ENCODE measurements at places on chromosomes 6 and 20. TPM values are rescaled to one million over a fixed set of nuclear protein-coding genes. Genes with fewer than 3 reads are reported as not detected.

Gene SIGLEC1
- total RNA-seq = 0.10 TPM

Gene KHDC1L
- not detected for total RNA-seq

Gene HLA-DPA1
- total RNA-seq = 62.0 TPM

Gene ASIP
- total RNA-seq = not detected

Gene BMP6
- total RNA-seq = 0.45 TPM

Gene BFSP1
- total RNA-seq = 1.0 TPM

Gene XKR7
- total RNA-seq = not detected

Gene LINC00237
- total RNA-seq = not detected

Gene SLC24A3
- 0.37 TPM for total RNA-seq

Gene BPIFB4
- total RNA-seq = not detected

- no peaks in the 10 kb centered on the region for H3K36me3 ChIP-seq
- H3K27me3 ChIP-seq = peaks cover 32% of the 10 kb centered on the region
- H3K4me1 ChIP-seq = no peaks in the 10 kb centered on the region
- DNase-seq = no peak
Measured at GRCh38 chr6:24574809-24575208, 71.2 kb downstream of the KIAA0319 start.

DNA sequence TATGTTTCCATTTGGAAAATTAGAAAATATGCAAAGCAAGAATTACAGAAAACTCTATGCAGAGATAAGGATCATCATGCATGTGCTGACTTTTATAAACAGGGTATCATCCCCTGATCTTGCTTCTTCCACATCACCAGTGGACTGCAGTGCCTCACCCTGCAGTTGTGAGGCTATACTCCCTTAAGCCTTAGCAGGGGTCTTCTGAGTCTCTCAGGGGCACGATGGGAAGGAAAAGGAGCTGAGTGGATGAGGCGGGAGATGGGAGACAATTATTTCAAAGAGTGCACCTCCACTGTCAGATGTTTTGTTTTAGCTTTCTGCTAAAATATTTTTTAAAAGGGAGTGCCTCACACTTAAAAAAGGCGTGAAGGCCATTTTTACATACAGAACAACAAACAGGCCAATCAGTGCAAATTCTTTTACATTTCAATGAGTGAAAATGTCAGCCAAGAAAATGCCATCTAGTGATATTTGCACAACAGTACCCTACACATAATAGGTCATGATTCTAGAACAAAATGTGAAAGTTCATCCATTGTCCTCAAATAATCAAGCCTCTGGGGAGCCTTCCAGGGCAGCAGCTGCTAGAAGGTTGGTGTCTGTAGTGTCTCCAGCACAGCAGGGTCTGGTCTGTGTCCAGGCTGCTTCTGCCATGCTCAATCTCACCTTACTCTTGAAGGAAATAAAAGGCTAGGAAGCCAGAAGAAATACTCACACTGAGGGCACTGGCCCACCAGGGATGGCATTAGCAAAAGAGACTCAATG, 13.2 kb upstream of the SERPINB9 start:
- H3K36me3 ChIP-seq = peaks cover 2% of the 10 kb centered on the region
- DNase-seq = no peak
- peaks cover 11% of the 10 kb centered on the region for H3K27me3 ChIP-seq
- H3K27ac ChIP-seq = no peak overlapping the region
- H3K4me3 ChIP-seq = no peak overlapping the region

GRCh38 chr6:6002848-6003620, 3.7 kb downstream of the NRN1 start:
- H3K27me3 ChIP-seq = peaks cover 87% of the 10 kb centered on the region
- peak overlapping the region; percentile 67 for H3K4me3 ChIP-seq
- H3K4me1 ChIP-seq = peaks cover 41% of the 10 kb centered on the region
- peaks cover 11% of the 10 kb centered on the region for H3K36me3 ChIP-seq
- H3K27ac ChIP-seq = peak overlapping the region; percentile 83

DNA sequence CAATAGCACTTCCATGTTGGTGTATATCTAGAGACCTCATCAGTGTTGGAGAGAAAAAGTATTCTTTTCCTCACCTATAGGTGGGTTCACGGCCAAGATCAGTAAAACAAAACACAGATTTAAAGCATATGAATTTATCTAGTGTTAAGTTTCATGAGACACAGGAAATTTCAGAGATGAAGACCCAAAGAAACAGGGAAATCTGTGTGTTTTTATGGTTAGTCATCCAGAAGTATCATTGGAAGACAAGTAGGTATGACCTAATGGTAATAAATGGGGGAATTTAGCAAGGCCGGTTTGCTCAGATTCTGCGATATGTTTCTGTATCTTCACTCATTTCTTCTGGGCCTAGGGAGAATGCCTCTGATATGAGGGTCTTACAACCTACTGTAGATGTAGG, 419.6 kb upstream of the MARCKS start:
- no peak overlapping the region for H3K27ac ChIP-seq
- no peaks in the 10 kb centered on the region for H3K36me3 ChIP-seq
- no peaks in the 10 kb centered on the region for H3K4me1 ChIP-seq

- peaks cover 12% of the 10 kb centered on the region for H3K36me3 ChIP-seq
- H3K27ac ChIP-seq = peak overlapping the region; percentile 42
- no peaks in the 10 kb centered on the region for H3K27me3 ChIP-seq
- peaks cover 10% of the 10 kb centered on the region for H3K4me1 ChIP-seq
- DNase-seq = no peak
Measured at GRCh38 chr6:118830691-118831090, 63.3 kb upstream of the ASF1A start.

DNA sequence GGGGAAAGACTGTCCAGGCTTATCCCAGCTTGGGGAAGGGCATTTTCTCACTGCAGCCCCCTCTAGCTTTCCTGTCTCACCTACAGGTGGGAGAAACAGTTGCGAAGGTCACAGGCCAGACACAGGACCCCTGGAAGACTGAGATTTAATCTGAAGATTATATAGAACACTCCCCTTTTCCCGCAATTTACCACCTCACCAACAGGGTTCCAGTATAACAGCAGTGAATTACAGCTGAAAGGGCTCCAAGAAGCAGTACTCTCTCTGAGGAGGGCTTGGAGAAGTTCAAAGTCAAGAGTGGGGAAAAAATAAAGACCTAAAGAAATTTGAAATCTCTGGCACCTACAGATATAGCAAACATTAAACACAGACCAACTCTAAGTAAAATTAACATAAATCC, 111.9 kb downstream of the ANKRD60 start:
- H3K4me1 ChIP-seq = no peaks in the 10 kb centered on the region
- H3K27ac ChIP-seq = no peak overlapping the region
- H3K27me3 ChIP-seq = peaks cover 22% of the 10 kb centered on the region
- H3K36me3 ChIP-seq = peaks cover 2% of the 10 kb centered on the region
- DNase-seq = no peak
- no peak overlapping the region for H3K4me3 ChIP-seq

DNA sequence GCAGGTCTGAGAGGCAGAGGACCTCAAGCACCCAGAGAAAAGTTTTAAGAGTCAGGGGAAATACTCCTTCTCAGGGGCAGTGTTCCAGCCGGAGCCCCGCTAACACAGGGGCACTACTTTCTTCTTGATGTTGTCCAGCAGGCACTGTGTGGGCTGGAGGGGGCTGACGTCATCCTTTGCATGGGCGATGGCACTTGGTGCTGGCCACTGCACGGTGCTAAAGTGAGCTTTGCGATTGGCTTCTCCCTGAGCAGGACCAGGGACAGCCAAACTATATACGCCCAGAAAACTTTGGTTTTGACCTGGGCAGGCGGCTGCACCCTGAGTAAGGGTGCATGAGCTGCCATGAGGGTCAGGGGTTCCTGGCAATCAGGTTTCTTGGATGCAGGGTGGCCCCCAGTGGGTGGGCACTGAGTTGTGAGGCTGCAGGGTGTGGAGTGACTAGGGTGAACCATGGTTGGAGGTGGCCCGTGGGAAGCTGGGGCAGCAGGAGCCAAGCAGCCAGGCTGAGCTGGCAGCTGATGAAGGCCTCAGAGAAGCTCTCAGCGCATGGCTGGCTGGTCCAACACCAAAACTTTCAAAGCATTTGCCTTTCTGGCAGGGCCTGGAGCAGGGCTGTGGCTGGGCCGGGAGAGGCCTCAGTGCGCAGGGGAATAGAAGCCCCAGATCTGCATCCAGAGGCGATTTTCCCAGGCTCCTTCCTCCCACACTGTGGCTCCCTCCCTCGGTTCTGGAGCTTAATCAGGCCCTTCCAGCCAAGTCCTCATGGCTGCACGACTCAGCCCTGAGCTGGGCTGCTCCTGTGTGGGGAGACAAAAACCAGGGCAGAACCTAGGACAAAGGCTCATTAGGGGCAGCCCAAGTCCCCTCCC, 18.3 kb downstream of the MRPS18A start:
- H3K27me3 ChIP-seq = no peaks in the 10 kb centered on the region
- peak overlapping the region; percentile 49 for H3K27ac ChIP-seq
- no peaks in the 10 kb centered on the region for H3K36me3 ChIP-seq
- no peak for DNase-seq
- H3K4me1 ChIP-seq = peaks cover 18% of the 10 kb centered on the region

- no peak overlapping the region for H3K4me3 ChIP-seq
- no peak for DNase-seq
- H3K36me3 ChIP-seq = no peaks in the 10 kb centered on the region
- no peaks in the 10 kb centered on the region for H3K27me3 ChIP-seq
Measured at GRCh38 chr6:143346004-143346403, 104.5 kb downstream of the ADAT2 start.

DNA sequence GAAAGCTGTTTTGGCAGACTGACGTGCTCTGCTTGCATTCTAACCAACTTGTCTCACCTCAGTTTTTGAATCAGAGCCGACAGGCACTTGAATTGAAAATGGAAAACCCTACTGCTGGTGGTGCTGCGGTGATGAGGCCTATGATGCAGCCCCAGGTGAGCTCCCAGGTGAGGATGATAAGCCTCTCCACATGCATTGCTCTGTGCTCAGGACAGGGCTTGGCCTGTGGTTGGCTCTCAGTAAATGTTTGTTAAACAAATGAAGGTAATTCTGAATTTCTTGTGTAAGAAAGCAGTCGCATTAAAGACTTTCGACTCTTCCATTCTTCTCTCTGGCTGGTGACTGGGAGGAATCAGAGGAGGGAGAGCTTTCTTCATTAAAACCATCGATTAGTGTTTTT, 136.3 kb downstream of the SULF2 start:
- no peak overlapping the region for H3K27ac ChIP-seq
- H3K4me3 ChIP-seq = no peak overlapping the region
- H3K27me3 ChIP-seq = no peaks in the 10 kb centered on the region
- H3K36me3 ChIP-seq = peaks cover 13% of the 10 kb centered on the region
- H3K4me1 ChIP-seq = peaks cover 9% of the 10 kb centered on the region

DNA sequence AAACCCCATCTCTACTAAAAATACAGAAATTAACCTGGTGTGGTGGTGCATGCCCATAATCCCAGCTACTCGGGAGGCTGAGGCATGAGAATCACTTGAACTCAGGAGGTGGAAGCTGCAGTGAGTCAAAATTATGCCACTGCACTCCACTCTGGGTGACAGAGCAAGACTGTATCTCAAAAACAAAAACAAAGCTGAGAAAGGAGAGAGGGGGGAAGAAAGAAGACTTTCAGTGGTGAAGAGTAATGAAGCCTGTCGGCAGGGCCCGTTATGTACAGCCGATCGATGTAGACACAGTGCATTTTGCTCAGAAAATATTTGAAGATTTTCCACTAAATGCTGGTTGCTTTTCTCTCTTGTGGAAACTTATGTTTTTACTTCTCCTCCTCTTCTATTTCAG, 13.8 kb downstream of the VAPB start:
- no peak for DNase-seq
- no peaks in the 10 kb centered on the region for H3K36me3 ChIP-seq
- H3K4me3 ChIP-seq = no peak overlapping the region
- H3K4me1 ChIP-seq = peaks cover 29% of the 10 kb centered on the region
- H3K27ac ChIP-seq = no peak overlapping the region

- no peak overlapping the region for H3K4me3 ChIP-seq
- no peaks in the 10 kb centered on the region for H3K27me3 ChIP-seq
- H3K4me1 ChIP-seq = no peaks in the 10 kb centered on the region
- H3K36me3 ChIP-seq = no peaks in the 10 kb centered on the region
Measured at GRCh38 chr6:154580397-154581135, 70.1 kb upstream of the CNKSR3 start.

GRCh38 chr6:107061125-107062020, 33.4 kb downstream of the MTRES1 start:
- H3K27me3 ChIP-seq = no peaks in the 10 kb centered on the region
- peak overlapping the region; percentile 85 for H3K27ac ChIP-seq
- peak overlapping the region; percentile 75 for H3K4me3 ChIP-seq
- DNase-seq = no peak
- H3K36me3 ChIP-seq = no peaks in the 10 kb centered on the region
- peaks cover 21% of the 10 kb centered on the region for H3K4me1 ChIP-seq

- H3K36me3 ChIP-seq = no peaks in the 10 kb centered on the region
- peak; percentile 40 for DNase-seq
- H3K27ac ChIP-seq = no peak overlapping the region
- peaks cover 8% of the 10 kb centered on the region for H3K4me1 ChIP-seq
- no peaks in the 10 kb centered on the region for H3K27me3 ChIP-seq
Measured at GRCh38 chr20:32674362-32674789, 635 bp upstream of the C20orf203 start.

GRCh38 chr6:98142839-98143238, 691.5 kb upstream of the POU3F2 start:
- no peaks in the 10 kb centered on the region for H3K36me3 ChIP-seq
- H3K4me3 ChIP-seq = no peak overlapping the region

- H3K4me1 ChIP-seq = peaks cover 28% of the 10 kb centered on the region
- H3K27ac ChIP-seq = peak overlapping the region; percentile 12
- DNase-seq = no peak
- no peaks in the 10 kb centered on the region for H3K36me3 ChIP-seq
- peaks cover 7% of the 10 kb centered on the region for H3K27me3 ChIP-seq
Measured at GRCh38 chr20:53146201-53146891, 174.2 kb downstream of the TSHZ2 start.

- H3K36me3 ChIP-seq = peaks cover 8% of the 10 kb centered on the region
- H3K4me1 ChIP-seq = peaks cover 2% of the 10 kb centered on the region
- H3K27ac ChIP-seq = peak overlapping the region; percentile 47
- H3K4me3 ChIP-seq = no peak overlapping the region
- DNase-seq = no peak
Measured at GRCh38 chr20:62177307-62177706, 5.5 kb upstream of the MTG2 start.

- H3K27me3 ChIP-seq = no peaks in the 10 kb centered on the region
- peak within 1 kb of the TSS; percentile 99 for H3K27ac ChIP-seq
- peak; percentile 51 for DNase-seq
- peak within 1 kb of the TSS; percentile 100 for H3K4me3 ChIP-seq
Measured at GRCh38 chr6:31575335-31575901, at the start of gene TNF. TNF (plus strand) TSS chr6:31575565; CDS start chr6:31575742, 177 bp downstream.

DNA sequence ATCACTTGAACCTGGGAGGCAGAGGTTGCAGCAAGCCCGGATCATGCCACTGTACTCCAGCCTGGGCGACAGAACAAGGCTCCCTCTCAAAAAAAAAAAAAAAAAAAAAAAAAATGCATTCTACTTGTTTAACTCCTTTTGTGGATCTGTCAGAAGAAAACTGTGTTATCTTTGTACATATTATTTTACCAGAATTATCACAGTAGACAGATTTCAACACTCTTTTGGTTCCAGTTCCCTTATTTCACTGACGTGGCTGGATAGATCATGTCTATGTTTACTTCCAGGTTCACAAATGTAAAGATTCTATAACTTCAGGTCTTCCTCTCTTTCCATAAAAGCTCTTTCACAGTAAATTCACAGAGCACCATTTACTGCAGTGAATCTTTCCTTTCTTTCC, 18.4 kb downstream of the NUDT3 start:
- H3K4me3 ChIP-seq = no peak overlapping the region
- no peak for DNase-seq
- H3K36me3 ChIP-seq = no peaks in the 10 kb centered on the region
- H3K4me1 ChIP-seq = peaks cover 14% of the 10 kb centered on the region
- no peaks in the 10 kb centered on the region for H3K27me3 ChIP-seq

- no peak for DNase-seq
- H3K36me3 ChIP-seq = no peaks in the 10 kb centered on the region
- H3K27ac ChIP-seq = no peak overlapping the region
- no peak overlapping the region for H3K4me3 ChIP-seq
- no peaks in the 10 kb centered on the region for H3K4me1 ChIP-seq
Measured at GRCh38 chr6:169046021-169046420, 207.6 kb downstream of the THBS2 start.
